ENCODE measurements at places on chromosomes 16 and 17. TPM values are rescaled to one million over a fixed set of nuclear protein-coding genes. Genes with fewer than 3 reads are reported as not detected.

The FZD2 gene
- total RNA-seq = not detected

The ANKS4B gene
- total RNA-seq = not detected

The SSTR5 gene
- total RNA-seq = not detected

The CCL22 gene
- total RNA-seq = 62.3 TPM

The HEATR9 gene
- total RNA-seq = 0.21 TPM

The SLC6A2 gene
- not detected for total RNA-seq

The TBC1D3C gene
- total RNA-seq = not detected

The SPAG7 gene
- 67.4 TPM for total RNA-seq

The TP53TG3F gene
- not detected for total RNA-seq

The NPIPA7 gene
- 3.9 TPM for total RNA-seq
